ENCODE measurements at places on chromosomes 1 and 21.

DNA sequence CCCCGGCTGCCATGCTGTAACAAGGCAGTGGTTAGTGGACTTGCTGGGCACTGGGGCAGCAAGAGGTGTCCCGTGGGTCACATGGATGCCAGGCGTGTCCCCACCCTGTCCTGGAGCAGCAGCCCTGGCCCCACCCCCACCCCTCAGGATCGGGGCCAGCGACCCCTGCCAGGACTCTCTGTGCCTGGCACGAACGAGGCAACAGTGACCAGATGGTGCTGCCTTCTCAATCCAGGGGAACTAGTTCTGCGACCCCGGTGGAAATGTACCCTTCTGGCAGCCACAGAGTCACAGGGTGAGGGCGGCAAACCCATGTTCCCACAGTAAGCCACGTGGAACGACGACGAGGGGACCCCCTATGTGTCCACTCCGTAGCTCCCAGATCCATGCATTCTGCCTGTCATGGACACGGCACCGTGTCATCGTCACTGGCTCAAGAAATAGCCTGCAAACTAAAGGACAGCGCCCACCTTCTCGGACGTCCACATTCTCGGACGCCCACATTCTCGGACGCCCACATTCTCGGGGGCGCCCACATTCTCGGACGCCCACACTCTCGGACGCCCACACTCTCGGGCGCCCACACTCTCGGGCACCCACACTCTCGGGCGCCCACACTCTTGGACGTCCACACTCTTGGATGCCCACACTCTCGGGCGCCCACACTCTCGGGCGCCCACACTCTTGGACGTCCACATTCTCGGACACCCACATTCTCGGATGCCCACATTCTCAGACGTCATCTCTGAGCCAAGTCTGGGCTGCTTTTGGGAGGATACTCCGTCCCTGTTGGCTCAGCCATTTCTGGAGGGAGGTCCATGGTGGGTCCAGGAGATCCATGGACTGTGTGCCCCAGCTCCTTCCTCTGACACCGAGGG is 19.6 kb upstream of the ACTRT2 start:
- no peak for DNase-seq

- no peak for DNase-seq
Observed at GRCh38 chr1:194104247-194104844, 917.9 kb upstream of the B3GALT2 start.

DNA sequence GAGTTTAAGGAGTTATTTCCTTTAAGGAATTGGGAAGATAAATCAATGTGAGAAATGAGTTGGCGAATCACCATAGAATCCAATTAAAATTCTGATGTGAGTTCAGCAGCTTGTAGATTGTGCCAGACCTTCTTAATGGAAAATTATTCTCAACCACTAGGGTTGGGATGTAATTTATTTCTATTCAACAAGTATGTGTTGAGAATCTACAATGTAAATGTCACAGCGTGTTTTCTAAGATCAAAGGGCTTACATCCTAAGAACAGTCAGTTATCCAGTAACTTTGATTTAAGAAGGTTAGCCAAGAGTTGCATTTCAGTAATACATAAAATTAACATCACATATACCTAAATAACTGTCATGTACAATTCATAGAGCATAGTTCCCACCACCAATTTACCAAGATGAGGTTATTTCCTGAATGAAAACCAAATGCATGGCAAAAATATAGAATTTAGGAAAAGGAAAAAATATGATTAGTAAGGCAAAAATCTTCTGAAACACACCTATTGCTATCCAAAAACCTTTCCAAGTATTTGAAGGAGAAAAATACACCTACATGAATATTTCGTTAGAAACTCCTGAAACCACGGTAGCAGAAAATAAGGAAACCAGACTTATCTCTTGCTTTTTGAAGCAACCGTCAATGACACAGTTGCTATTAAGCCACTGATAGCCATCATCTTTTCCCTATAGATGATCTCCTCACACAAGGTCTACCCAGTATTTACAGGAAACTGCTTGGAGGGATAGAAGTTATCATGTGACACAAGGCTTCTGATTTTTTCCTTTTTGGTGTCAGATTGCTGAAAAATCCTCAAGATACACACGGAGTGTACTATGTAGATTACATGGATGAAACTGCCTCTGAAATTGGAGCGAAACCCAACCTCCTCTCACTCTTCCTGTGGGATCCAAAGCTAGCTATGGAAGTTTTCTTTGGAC is 259.4 kb upstream of the POGK start:
- DNase-seq, result no peak

- no peak for DNase-seq
Observed at GRCh38 chr1:182771187-182771984, 18.2 kb upstream of the NPL start.

DNA sequence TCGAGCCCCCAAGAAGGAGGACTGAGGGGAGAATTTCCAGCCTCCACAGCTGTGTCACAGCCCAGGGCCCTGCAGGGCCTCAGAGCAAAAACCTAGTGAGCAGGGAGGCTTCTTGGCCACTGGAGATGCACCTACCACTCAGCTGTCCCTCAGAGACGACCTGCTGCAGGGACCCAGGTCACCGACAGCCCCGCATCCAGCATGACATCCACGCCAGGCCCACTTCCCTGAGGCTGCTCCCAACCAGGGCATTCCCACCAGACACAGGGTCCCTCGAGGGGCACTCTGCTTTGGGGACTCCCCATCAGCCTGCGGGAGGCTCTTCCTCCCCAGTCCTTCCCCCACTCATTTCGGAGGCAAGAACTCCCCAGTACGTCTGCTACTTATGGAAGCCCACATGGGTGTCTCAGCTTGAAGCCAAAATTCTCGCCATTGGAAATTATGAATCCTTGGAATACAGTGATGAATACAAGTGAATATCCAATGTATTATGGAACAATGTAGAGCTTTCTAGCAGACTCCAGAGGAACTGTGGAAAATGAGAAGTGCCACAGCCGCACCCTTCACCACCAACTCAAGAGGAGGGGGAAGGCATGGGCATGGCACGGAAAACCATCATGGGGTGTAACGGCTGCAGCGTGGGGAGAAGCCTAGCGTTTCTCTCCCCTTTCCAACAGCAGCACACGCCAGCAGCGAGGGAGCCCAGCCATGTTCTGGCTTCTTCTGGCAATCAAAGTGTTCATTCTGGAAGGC is 6.9 kb downstream of the TFF3 start:
- no peak for DNase-seq

DNA sequence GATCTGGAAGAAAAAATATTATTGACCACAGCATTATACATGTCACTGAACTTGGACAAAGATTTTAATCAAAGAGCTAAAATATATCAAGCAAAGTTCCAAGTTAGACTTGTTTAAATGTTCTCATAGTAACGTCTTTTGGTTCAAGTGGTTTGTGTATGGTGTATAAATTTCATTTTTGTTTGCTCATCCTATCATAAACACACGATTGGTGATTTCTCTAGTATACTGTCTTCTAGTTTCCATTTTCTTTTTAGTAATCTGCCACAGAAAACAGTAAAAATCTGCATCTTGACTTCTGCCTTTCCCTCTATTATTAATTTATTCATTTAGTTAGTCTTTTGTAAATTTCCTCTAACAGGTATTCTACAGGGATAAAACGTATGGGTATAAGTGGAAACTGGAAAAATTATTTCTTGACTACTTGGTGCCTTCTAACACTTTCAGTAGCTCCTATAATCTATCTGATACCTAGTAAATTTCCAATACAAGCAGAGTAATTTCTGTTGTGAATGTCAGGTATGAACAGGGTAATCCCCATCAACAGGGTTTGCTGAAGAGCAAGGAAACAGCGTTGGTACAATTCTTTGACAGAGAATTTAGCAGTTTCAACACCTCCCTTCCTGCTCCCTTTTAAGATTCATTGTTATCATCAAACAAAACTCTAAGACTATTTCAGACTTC is 268.0 kb downstream of the PTPRC start:
- DNase-seq, result no peak

- no peak for DNase-seq
Observed at GRCh38 chr1:118084400-118084799, 100.6 kb downstream of the SPAG17 start.

DNA sequence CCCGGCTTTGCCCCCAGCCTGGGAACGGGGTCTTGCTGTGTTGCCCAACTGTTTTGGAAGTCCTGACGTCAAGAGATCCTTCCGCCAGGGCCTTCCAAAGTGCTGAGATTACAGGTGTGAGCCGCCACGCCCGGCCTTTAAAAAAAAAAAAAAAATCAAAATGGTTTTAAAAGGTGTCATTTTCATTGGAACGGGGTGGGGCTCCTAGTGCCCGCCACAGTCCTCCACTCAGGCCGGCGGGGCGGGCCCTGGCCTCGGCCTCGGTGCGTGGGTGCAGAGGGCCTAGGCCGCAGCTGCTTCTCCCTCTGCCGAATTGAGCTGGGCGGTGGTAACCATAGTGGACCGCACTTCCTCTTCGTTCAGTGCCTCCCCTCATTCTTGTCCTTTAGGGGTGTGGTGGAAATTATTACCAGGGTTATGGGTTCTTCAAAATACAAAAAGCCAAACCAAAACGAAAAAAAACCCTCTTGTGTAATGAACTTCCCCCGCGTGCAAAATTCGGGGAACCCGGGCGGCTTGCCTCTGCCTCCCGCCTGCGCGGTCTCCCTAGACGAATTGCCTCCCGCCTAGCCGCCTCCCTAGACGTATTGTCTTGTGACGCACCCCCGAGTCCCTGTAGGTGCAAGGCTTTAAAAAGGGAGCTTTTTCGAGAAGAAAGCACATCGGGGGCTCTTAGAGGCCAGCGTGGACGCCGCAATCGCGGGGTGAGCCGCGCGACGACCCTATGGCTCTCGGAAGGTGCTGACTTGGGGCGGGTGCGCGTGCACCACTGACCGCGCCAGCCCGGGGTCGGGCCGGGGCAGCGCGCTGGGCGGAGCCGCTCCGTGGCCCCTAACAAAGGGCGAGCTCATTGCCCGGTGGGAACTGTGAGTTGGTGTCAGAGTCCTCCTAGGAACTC is 10.5 kb upstream of the SPEN start:
- no peak for DNase-seq

- no peak for DNase-seq
Observed at GRCh38 chr1:107181253-107181969, 40.6 kb downstream of the NTNG1 start.

GRCh38 chr1:76864383-76864782 is 2.9 kb upstream of the ST6GALNAC5 start:
- no peak for DNase-seq

DNA sequence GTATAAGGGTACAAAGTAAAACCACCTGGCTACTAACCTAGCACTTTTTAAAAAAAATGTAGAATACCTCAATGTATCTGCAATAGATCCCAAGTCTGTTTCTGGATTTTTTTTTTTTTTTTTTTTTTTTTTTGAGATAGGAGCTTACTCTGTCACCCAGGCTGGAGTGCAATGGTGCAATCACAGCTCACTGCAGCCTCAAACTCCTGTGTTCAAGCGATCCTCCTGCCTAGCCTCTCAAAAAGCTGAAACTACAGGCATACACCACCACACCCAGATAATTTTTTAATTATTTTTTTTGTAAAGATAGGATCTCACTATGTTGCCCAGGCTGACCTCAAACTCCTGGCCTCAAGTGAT is 537.5 kb upstream of the CAMK1G start:
- no peak for DNase-seq

DNA sequence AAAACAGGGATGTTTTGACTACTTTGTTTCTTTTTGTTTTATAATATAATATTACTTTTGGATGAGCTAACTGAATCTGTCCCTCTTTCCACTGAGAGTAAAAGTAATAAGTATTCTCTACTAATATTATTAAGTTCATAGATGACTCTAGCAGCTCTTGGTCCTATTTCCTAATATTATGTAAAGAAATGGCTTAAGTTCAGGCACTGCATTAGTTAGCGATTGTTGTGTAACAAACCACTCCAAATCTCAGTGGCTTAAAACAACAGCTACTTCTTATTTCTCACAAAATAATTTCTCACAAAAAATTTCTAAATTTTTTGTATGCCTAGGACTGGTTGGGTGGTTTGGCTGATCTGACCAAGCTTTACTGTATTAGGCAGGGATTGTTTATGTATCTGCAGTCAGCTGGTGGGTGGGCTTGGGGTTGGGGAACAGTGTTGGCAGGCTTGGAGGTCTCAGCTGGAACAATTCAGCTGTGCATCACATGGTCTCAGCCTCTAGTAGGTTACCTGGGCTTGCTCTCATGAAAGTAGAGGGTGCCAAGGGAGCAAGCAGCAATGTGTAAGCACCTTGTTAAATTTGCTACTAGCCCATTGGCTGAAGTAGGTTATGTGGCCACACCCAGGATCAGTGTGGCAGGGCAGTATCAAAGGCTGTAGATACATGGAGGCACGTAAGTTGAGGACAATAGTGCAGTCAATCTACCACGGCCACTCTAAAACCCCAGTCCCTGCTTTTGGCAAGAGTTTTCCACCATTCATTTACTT is 8.8 kb upstream of the CCT8 start:
- no peak for DNase-seq

DNA sequence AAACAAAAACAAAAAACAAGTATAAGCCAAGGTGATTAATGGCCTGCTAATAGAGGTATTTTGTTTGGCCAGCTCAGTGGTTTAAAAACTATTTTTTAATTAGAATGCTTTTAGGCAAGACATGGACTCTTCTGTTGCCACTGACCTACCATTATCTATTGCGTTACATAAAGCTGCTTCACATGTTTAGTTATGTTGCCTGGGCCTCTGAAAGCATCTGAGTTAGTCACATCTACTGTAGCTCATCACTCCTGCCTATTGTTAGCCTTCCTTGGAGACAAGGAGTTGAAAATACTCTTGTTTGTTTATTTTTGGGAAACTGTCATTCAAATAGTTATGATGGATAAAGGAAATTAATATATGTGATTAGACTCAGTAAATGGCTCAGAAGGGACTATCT is 14.3 kb downstream of the DNAJB4 start:
- no peak for DNase-seq

DNA sequence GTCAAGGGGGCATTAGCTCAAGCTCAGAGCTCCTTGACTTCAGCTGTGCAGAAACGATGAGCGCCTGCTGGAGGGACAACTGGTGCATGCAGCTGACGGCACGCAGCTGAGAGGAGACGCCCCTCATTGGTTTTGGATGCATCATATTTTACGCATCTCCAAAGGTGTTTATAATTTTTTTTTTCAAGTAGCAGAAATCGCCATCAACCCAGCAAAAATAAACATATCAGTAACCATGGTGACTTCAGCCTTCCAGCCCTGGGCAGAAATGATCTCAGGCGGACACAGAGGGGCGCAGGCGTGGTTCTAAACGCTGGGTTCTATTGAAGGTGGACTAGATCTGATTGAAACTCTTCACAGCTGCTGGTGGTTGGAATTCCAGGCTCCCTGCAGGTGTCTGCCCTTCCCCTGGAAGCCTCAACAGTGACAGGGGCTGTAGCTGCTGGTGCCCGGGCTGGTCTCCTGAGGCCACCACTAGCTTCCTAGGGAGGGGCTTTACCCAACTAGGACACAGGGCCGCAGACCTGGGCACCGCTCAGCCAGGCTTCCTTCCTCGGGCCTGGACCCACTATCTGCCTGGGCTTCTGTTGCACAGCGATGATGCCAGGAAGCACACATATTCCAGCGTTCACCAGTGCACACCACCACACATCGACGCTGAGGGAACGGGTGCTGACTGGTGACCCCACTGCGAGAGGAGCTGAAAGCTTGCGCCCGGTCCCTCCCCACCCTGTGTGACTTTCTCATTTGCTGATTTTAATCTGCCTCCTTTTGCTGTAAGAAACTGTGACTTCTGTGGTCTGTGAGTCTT is 63.7 kb upstream of the ABCG1 start:
- DNase-seq, result no peak

- DNase-seq, result no peak
Observed at GRCh38 chr1:181947441-181947840, 114.1 kb downstream of the ZNF648 start.
